ENCODE measurements at places on chromosomes 16 and 17. TPM values are rescaled to one million over a fixed set of nuclear protein-coding genes. Genes with fewer than 3 reads are reported as not detected.

GRCh38 chr17:70314096-70314495 is 144.8 kb downstream of the KCNJ2 start:
- no peak overlapping the region for H3K27ac ChIP-seq
- H3K27me3 ChIP-seq, result no peaks in the 10 kb centered on the region
- no peak overlapping the region for H3K4me3 ChIP-seq
- H3K36me3 ChIP-seq, result no peaks in the 10 kb centered on the region
- no peaks in the 10 kb centered on the region for H3K4me1 ChIP-seq

DNA sequence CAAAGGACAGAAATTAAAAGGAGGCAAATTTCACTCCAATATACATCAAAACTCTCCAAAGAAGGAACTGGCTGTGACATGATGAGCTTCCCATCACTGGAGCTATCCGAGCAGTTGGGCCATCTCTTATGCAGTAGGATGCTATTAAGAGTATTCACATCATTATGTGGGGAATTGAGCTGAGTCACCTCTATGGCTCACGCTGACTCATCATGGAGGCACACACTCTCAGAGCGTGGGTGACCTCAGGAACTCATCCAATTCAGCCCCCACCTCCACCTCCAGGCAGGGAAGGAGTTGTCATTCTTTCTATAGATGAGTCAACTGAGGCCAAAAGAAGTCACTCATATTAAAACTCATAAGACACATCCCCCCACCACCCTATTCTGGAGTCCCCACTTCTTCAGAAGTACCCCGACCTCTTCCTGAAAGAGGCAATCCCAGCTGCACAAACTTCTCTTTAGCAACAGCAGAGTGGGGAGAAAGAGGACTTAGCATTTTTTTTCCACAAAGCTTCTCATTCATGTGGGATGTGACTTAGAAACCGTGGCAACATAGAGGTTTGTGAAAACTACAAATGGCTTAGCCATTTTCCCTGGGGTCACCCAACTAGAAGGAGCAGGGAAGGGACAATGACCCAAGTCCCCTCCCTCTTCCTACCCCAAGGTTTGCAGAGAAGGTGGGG is 32.5 kb downstream of the ABCC12 start:
- no peaks in the 10 kb centered on the region for H3K27me3 ChIP-seq
- H3K4me1 ChIP-seq, result no peaks in the 10 kb centered on the region
- H3K36me3 ChIP-seq, result no peaks in the 10 kb centered on the region

DNA sequence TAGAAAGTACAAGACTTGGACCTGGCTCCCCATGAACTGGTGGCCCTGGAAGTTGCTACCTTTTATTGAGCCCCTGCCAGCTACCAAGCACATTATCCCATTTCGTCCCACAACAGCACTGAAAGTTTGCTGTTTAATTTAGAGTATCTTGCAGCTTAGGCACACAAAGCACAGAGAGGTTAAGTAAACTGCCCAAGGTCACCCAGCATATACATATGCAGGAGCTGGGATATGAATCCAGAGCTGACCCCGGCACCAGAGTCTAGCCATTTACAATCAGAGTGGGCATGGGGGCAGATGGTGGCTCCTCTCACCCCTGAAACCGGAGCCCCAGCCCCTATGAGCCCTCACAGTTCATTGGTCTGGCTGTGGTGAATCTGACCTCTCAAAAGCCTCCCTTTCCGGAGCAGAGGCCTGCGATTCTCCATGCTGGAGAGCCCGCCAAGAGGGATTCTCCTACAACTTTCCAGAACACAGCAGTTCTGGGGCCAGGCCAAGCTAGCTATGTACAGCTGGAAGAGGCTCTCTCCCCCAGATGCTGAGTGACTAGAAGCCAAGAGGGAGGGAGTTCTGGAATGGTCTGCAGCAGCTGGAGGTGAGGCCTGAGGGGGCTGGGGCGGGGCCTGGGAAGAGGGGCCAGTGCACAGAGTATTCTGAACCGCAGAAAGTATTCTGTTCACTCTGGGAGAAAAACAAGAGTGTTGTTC is 58.3 kb downstream of the SREBF1 start:
- H3K27me3 ChIP-seq, result no peaks in the 10 kb centered on the region
- no peaks in the 10 kb centered on the region for H3K36me3 ChIP-seq
- H3K4me1 ChIP-seq, result no peaks in the 10 kb centered on the region
- DNase-seq, result peak; percentile 39
- no peak overlapping the region for H3K4me3 ChIP-seq
- H3K27ac ChIP-seq, result peak overlapping the region; percentile 81

DNA sequence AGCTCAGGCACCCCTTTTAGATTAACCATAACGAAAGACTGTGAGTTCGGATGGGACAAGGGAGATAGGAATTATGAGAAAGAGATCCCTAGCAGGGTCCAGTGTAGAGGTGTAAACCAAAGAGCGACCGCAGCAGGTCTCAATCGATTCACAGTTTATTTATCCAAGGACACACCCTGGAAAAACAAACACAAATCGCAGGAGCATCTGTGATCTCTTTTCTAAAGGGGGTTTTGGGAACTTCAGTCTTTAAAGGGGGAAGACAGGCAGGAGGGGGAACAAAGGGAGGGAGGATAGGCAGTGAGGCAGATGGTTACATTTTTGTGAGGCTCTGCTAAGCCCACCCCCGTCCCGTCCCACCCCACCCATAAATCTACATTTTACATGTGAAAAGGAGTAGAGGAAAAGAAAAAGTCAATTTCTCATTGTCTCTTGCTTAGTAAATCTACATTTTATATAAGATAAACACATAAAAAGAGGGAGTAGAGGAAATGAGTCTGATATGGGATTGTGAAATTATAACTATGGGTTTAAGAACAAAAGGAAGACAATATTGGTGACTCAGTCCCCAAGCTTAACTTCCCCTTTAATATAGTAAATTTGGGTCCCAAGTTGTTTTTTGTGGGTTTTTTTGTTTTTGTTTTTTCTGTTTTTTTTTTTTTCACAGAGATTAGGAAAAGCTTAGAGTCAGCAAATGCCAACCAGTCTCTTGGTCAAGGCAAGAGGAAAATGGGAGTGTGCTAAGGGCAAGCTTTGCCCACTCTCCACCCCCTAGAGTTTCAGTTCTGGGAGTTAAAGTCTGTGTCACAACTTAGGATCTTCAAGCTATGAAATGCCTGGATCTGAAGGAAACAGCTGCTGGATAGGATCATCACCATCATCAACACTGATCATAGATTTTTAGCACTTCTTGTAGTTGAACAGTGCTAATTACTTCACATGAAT is 160.9 kb upstream of the CDH5 start:
- peaks cover 16% of the 10 kb centered on the region for H3K4me1 ChIP-seq
- H3K4me3 ChIP-seq, result no peak overlapping the region
- no peaks in the 10 kb centered on the region for H3K36me3 ChIP-seq
- H3K27me3 ChIP-seq, result no peaks in the 10 kb centered on the region

DNA sequence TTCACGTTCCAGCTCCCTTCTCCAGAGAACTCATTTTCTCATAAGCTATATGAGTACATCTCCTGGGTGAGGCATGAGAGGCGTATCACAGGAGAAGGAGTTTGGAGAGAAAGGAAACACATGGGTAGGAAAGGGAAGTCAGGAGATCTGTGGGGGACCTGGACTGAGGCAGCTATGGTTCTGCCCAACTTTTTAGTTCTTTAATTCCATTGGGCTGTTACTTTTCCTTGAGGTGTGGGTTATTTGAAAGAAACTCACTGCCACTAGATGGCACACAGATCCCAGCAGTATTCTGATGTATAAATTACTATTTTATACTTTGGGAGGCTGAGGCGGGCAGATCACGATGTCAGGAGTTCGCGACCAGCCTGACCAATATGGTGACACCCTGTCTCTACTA is 63.6 kb downstream of the NUP93 start:
- no peaks in the 10 kb centered on the region for H3K27me3 ChIP-seq
- no peak overlapping the region for H3K27ac ChIP-seq
- H3K4me1 ChIP-seq, result peaks cover 16% of the 10 kb centered on the region
- H3K4me3 ChIP-seq, result no peak overlapping the region
- H3K36me3 ChIP-seq, result no peaks in the 10 kb centered on the region

DNA sequence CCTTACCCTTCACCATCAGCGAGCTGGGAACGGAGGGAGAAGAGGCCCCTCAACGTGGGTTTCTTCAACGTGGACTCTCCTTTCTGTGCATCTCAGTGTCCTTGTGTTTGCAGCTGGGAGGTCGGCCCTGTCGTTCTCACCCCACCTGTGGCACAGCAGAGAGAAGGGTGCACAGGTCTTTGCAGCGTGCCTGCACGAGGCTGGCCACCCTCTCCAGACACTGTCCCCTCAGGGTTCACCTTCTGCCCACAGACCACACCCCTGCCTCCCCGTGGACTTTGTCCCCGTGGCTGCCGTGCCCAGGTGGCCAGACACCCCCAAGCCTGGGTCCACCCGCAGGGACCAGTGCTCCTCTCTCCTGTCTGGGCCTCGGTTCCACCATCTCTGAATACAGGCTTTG is 7.3 kb upstream of the WDR45B start:
- no peak for DNase-seq
- no peaks in the 10 kb centered on the region for H3K27me3 ChIP-seq
- no peak overlapping the region for H3K27ac ChIP-seq
- peaks cover 71% of the 10 kb centered on the region for H3K36me3 ChIP-seq
- no peaks in the 10 kb centered on the region for H3K4me1 ChIP-seq

DNA sequence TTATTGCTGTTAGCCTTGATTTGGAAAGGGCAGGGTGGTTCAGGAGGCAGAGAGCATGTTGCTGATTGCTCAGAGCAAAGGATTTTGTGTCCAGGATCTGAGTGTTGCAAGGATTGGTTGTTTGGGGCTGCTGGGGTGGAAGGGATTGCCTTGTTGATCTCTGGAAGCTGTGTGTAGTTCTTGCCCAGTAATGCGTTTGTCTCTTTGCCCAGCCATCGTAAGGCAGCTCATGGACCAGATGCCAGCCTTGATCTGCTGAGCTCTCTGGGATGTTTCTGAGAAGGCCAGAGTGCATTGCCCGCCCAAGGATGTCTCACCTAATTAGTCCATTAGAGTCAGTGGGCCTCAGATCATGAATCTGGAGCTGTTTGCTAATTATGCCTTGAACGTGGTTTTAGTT is 33.6 kb downstream of the NKD1 start:
- H3K27ac ChIP-seq, result no peak overlapping the region
- no peaks in the 10 kb centered on the region for H3K36me3 ChIP-seq
- H3K27me3 ChIP-seq, result no peaks in the 10 kb centered on the region

DNA sequence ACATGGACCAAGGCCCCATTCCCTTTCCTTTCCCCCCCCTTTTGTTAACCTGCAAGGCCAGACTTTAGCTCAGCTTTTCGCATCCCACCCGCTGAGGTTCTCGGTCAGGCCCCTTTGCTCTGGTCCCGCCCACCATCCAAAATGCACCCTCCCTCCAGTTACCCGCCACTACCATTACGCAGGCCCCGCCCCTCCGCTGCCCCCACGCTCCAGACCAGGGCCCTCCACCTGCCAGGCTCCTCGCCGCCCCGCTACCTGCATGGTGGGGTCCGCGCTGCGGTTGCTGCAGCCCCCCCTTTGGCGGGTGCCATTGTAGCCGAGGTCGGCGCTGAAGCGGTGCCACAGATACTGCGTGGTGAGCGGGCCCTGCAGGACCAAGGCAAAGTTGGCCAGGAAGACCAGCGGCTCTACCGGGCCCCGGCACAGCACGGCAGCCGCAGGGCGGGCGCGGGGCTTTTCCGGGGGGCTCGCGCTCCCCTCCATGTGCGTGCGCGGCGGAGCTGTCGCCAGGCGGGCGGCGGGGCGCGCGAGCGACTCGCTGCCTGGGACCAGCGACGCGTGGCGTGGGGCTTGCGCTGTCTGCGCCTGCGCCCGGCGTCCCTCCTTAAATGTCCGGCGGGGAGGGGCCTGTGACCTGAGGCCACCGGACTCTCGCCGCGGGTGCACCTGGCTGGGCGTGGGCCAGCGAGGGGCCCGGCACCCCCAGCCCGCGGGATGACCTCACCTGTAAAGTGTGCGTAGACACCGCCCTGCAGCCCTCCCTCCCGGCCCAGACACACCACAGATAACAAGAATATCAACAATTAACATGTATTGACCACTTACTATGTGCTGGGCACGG is at the start of gene SLC46A1:
Gene SLC46A1 (minus strand): TSS at position 581 of the 841 bp plus-strand sequence. CDS start 98 bp downstream, at position 483.
- H3K27me3 ChIP-seq, result no peaks in the 10 kb centered on the region
- no peak for DNase-seq
- peak within 1 kb of the TSS; percentile 74 for H3K4me3 ChIP-seq
- no peaks in the 10 kb centered on the region for H3K4me1 ChIP-seq
- H3K36me3 ChIP-seq, result peaks cover 24% of the 10 kb centered on the region

GRCh38 chr17:79183293-79184158 is 108.9 kb downstream of the ENGASE start:
- no peaks in the 10 kb centered on the region for H3K36me3 ChIP-seq
- H3K27ac ChIP-seq, result no peak overlapping the region
- no peaks in the 10 kb centered on the region for H3K4me1 ChIP-seq
- no peak for DNase-seq
- no peaks in the 10 kb centered on the region for H3K27me3 ChIP-seq
- H3K4me3 ChIP-seq, result no peak overlapping the region

The NOG gene
- total RNA-seq, result 11.9 TPM

The FNDC8 gene
- total RNA-seq, result not detected

The TBC1D3K gene
- total RNA-seq, result not detected

The ADORA2B gene
- total RNA-seq, result 3.6 TPM

The KCNG4 gene
- total RNA-seq, result not detected

The NPIPA7 gene
- 1.3 TPM for total RNA-seq

The TUBD1 gene
- 16.5 TPM for total RNA-seq

The SYNGR3 gene
- 3.9 TPM for total RNA-seq

The SLC35G6 gene
- not detected for total RNA-seq

The MMP25 gene
- total RNA-seq, result not detected

All from tibial nerve (tissue), 4 donors.